ENCODE measurements at places on chromosomes 3 and 15.

GRCh38 chr3:31133541-31133940, 239.1 kb upstream of the GADL1 start:
- DNase-seq, result no peak

GRCh38 chr15:66138892-66139590, 114.5 kb downstream of the MEGF11 start:
- DNase-seq, result no peak

- no peak for DNase-seq
Observed at GRCh38 chr15:65413760-65414144, 9.0 kb downstream of the IGDCC4 start.

DNA sequence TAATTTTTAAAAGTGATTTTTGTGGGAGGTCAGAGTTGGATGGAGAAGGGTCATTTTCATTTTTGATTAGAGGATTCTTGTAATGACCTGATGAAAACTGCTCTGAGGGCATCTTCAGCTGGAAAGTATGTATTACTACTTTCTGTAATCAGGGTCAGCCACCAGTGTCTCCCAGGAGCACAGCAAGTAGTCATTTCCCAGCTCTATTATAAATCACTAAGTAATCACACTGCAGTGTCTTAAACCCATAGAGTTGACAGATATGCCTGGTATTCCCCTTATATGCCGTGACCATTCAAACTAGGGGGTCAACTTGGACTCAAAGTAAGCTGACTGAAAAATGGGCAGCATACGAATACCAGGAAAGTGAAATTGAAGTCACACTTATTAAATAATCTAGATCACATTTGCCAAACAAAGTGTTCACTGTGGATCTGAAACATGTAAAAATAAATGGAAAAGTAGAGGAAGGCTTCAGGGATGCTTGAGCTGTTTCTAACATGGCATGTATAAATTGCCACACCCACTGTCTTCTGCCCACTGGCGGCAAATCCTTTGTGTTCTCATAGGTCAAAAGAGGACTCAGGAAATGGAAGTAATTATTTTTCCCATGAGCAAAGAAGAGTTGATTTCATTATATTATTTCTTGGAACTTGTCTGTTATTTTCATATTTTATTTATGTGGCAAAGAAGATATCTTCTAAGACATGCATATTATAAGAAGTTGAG, 105.7 kb downstream of the MBNL1 start:
- DNase-seq, result no peak

GRCh38 chr3:62065985-62066693, 307.2 kb downstream of the FEZF2 start:
- no peak for DNase-seq

DNA sequence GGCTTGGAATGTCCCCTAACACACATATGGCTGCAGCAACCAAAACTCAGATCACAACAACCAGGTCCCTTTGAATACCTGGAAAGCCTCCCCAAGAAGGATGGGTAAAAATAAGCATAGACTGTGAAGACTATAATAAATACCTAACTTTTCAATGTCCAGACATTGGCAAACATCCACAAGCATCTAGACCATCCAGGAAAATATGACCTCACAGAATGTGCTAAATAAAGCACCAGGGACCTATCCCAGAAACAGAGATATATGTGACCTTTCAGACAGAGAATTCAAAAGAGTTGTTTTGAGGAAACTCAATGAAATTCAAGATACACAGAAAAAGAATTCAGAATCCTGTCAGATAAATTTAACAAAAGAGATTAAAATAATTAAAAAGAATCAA, 109.2 kb downstream of the NEDD4 start:
- no peak for DNase-seq

GRCh38 chr3:3686907-3687648, 112.2 kb upstream of the LRRN1 start:
- no peak for DNase-seq

DNA sequence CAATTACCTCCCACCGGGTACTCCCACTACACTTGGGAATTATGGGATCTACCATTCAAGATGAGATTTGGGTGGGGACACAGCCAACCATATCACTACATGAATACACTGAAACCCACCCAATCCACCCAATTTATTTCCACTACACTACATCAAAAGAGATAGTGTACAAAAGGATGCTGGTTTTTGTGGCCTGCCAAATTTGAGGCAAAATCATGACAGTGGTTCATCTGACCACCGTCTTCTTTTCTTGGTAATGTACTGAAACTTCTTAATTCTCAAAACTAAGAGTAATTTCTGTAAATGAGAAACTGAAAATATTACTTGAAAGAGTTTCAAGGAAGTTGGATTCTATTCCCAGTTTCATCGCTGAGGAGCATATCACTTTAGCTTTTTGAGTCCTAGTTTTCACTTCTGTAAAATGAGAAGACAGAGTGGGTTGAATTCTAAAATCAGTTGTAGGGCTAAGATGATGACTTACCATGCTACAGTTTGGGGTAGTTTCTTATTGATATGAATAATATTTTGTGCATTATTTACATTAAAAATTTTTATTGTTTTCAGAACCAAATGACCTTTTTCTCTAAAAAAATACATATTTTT, 360.4 kb upstream of the CNTN6 start:
- no peak for DNase-seq

DNA sequence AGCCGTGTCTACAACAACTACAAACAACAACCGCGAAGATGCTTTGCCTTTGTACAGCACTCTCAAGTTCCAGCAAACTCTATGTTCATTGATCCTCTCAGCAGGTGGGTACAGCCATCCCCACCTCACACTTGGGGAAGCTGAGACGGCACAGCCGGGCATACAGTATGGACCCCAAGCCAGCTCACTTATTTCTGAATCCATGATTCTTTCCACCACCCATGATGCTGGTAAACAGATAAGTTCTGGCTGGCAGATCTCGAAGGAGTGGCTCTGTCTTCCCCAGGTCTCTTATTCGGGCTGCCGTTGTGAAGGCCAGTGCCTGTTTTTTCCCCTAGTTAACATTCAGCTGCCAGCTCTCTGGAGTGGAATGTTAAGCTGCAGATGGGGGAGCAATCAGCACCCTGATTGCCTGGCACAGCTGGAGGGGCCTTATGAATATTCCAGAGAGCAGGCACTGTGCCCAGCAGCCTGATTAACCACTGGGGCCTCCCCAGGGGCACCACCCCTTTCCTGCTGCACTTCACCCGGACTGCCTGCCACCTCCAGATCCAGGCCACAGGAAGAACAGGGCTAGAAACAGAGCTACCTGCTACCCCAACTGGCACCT, 73.2 kb downstream of the CORO2B start:
- DNase-seq, result no peak

DNA sequence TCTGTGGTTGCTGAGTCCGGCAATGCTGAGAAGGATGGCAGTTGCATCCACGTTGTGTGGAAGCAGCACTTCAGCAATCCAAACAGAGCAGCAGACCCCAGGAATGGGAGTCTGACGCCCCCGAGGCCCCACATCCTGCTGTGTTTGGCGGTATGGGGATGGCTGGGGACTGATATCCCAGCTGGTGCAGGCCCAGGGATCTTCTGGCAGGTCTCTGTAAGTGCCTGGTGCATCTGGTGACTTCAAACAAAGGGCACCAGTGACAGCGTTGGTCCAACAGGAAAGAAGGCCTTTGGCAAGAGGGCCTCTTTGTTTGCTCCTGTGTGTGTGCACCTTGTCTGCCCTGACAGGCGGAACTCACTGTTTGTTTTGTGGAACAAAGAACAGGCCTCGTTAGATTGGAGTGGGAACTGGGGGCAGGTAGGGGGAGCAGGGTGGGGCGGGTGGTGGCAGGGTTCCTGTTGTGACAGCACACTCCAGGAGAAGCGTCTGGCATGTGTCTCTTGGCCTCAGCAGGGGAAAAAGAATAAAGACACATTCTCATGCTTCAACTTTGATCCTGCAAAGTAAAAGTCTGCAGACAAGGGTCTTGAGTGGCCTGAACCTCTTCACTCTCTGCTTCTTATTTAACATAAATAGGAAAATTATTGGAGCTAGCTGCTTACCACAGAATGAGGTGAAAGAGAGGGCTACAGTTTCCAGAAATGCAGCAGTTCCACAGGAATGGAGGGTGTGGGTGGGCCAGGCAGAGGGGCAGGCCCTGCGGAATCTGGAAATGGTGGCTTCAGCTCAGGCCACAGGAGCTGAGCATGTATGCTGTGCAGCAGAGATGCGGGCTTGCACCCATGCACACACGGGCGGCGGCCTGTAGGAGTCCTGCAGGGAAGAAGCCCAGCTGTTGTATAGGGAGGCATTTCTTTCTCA, 94.5 kb upstream of the MYZAP start:
- no peak for DNase-seq

- no peak for DNase-seq
Observed at GRCh38 chr3:109225516-109225915, 89.0 kb downstream of the C3orf85 start.

DNA sequence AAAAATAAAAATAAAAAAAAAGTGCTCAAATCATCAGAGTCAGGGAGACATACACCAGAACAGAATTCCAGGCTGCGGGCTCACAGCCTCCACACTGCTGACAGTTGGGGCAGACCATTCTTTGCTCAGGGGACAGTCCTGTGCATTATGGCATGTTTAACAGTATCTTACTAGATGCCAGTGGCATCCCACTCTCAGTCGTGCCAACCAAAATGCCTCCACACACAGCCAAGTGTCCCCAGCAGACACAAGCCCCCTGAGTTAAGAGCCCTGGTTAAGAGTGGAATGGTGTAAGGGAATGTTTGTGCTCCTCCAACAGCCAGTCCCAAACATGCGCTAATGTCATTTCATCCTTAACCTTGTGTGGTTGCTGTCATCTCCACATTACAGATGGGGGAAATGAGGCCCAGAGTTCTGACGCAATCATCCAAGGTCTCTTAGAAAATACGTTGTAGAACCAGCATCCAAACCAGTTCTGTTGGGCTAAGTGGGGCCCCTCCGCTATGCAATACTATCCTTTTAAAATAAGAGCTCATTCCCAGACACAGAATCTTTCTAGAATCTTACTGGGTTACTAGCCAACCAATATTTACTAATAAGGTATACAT, 26.0 kb downstream of the CFAP92 start:
- no peak for DNase-seq
